ENCODE measurements at places on chromosomes 5 and 9.

GRCh38 chr5:62299101-62299500 lies 6.9 kb upstream of the KIF2A start:
- no peak for DNase-seq

DNA sequence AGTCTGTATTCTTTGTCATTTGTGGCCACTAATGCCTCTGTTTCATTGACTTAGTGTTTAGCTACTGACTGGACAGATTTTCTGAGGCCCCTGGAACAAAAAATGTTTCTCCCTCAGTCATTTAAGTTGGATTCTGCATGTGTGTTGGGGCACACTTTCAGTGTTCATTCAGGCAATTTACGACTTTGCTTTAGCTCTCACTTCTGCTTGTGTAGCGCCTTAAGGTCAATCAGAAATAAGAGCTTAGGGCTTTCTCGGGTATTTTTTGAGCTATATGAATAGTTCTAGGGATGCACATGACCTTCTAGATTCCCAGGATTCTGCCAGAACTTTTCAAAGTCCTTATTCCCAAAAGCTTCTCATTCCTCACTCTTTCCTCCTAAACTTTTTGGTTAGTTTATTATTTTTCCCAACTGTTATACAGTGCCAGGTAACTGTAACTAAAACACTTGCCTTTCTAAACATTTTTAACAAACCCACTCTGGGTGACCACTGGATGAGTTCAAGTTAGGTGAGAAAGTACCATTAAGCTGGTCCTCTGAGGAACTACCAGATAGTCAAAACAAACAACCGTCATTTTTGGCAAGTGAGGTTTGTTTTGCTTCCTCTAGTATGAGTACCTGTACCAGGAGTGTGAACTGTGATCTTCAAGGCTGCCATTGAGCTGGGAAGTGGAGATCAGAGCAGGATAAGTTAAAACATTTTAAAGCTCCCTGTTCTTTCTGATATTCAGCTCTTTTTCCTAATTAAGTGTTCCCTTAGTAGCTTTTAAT lies 571.3 kb upstream of the TLE4 start:
- no peak for DNase-seq

- DNase-seq, result no peak
These were observed 9.1 kb upstream of the CDC42SE2 start for GRCh38 chr5:131254741-131255140.

- DNase-seq, result no peak
These were observed 133.3 kb downstream of the CDK5RAP2 start for GRCh38 chr9:120446671-120447070.

GRCh38 chr5:59496524-59497134 lies 396.9 kb downstream of the PDE4D start:
- DNase-seq, result no peak

- DNase-seq, result no peak
These were observed 38.0 kb downstream of the HMGXB3 start for GRCh38 chr5:150038547-150038946.

- no peak for DNase-seq
These were observed 547.9 kb downstream of the DTWD2 start for GRCh38 chr5:118440496-118440895.

DNA sequence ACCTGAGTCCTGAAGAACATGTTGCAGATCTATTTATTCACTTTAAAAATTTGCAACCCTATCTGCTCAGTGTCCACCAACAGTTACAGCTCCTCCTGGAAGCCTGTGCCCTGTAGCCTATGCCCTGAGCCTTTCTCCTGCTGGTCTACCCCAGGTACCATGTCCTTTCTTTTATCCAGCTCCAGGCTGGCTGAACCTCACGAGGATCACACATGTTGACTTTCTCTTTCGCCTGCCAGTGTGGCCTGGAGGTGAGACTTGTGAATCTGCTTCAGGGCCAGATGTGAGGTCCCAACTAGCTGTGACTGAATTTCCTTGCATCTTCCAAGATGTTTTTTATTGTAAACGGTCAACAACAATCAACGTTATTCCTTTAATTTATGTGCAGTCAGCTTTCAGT lies 70.7 kb downstream of the GDNF start:
- DNase-seq, result no peak

DNA sequence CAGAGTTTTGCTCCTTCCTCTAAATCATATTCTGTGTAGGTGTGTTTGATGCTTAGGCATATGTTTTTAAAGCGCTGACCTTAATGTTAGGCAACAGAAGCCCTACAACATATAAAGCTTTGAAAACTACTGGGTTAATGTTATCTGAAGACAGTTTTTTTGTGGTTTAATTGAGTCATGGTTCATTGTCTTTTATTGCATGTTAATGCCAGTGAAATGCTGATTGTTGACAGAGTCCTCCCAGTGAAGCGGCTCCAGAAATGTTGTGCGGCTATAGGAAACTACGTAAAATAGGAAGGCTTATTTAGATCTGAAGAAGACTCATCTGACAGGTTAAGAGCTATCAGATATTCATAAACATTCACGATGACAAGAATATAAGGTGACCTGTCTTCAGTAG lies 424.6 kb downstream of the CCDC171 start:
- no peak for DNase-seq

DNA sequence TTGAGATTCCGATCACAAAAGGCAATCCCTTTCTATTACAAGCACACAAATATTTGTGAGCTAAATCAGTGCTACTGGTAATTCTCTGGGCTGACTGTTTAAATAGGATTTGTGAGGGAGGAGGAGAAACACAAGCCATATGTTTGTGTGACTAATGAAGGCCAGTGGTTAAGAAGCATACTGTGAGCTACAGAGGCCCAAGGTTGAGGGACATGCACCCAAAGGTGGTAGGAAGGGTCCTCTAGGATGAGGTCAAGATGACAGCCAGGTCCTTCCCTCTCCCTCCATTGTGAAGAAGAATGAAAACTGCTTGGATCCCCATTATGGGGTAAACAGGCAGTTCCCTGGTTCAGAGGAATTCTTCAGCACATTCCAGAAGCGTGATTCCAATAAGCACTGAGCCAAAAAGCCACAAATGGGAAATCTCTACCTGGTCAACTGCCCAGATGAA lies 83.9 kb downstream of the SPOCK1 start:
- no peak for DNase-seq

DNA sequence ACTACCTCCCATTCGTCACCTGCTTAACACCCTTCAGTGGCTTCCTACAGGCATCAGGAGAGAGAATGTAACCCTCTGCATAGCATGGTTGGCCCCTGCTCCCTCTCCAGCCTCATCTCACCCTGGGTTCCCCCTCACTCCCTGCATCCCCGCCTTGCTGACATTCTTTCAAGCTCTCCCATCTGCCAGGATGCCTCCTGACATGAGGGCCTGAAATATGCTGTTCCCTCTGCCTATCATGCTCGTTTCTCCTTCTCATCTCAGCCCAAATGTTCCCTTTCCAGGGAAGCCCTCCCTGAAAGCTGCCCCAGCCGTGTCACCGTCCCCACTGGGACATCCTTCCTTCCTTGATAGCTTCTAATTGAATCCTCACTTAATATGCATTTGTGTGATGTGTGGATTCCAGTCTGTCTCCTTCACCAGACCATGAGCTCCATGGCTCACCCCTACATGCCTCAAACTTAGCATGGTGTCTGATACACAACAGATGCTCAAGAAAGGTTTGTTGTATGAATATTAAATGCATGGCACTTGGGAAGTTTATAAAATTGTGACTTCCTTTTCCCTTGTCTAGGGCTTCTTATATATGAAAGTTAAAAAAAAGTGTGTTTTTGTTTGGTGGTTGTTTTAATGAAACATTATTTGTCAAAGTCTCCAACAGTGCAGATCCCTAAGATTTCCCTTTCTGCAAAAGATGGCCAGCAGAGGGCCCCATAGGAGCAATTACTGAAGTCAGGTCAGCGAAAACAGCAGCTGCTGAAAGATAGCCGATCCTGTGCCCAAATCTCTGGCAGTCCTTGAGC lies 7.3 kb upstream of the C5orf58 start:
- no peak for DNase-seq

GRCh38 chr9:7129391-7129790 lies 371.6 kb downstream of the KDM4C start:
- no peak for DNase-seq

DNA sequence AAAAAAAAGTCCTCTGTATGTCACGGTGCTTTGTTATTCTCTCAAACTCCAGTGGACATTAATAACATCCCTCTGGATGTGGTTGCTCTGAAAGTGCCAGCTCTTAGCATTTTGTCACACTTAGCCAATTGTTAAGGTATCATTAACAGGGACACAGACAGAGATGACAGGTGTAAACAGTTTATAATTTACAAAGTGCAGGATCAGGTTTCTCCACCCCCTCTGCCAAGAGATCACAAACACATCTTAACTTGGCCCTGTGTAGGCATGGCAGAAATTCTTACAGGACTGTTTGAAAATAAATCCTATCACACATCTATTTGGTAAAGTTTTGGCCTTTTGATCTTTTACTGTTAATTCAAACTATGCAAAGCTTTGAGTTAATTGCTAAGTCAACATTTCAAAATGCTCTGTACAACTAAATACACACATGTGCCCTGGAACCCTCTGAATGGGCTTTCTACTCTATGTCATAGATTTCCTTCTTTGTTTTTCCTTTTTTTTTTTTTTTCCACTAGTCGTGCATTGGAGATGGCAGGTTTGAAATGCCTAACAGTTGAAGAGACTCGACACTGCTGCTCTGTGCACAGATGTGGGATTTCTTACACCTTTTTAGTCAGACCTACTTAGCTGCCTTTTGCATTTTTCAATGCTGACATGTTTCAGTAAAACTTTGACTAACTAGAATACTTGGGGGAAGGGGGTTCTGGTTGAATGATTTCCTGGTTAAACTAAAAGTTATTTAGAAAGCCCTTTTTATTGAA lies 41.7 kb downstream of the SEMA6A start:
- DNase-seq, result no peak

- DNase-seq, result no peak
These were observed 38.9 kb downstream of the POLK start for GRCh38 chr5:75550597-75550996.

- no peak for DNase-seq
These were observed 57.6 kb downstream of the PFDN1 start for GRCh38 chr5:140245341-140245740.

DNA sequence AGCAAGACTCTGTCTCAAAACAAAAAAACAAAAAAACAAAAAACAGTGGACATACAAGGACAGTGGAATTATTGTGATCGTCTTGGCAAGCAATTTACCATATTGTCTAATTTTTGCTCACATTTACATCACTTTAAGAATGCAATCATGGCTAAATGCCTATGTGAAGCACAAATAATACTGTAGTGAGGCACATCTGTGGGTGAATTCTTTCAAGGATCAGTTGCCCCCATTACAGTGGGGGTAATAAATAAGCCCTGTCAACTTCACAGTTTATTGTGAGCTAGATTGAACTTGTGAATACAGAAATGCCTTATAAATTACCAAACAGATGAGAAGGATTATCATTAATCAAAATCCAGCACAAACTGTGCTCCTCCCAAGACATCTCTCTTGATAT lies 150.2 kb upstream of the PAPPA start:
- no peak for DNase-seq

- no peak for DNase-seq
These were observed 7.9 kb upstream of the SYNPO start for GRCh38 chr5:150632305-150633160.

- DNase-seq, result no peak
These were observed 30.8 kb downstream of the ZSWIM6 start for GRCh38 chr5:61362796-61363368.

DNA sequence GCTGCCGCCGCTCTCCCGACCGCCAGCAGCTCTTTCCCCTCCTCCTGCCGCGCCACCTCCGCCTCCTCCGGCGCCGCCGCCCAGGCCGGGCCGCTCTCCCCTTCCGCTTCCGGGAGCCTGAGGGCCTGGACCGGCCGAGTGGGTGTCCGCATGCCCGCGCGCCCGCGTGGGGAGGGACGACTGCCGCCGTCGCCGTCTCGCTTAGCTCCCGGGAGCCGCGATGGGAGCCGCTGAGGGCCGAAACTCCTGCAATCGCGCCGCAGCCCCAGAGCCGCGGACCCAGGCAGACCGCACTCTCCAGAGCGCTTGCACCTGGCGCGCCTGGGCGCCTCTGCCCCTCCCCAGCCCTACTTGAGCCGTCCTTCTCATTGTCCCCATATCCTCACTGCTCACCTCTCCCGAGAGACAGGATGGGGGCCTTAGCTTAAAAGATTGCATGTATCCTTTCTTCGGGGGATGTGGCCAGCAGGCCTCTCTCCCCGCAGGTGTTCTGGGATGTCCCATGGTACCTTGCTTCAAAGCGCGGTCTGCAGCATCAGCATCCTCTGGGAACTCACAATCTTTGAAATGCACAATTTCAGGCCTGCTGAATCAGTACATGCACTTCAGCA lies at the start of gene ZDHHC21:
TSS of gene ZDHHC21 (minus strand) at position 182 of the 611 bp plus-strand sequence. CDS start 19,092 bp downstream, outside the sequence.
- peak; percentile 96 for DNase-seq

GRCh38 chr9:136437839-136438547 lies 1.7 kb downstream of the INPP5E start:
- no peak for DNase-seq

DNA sequence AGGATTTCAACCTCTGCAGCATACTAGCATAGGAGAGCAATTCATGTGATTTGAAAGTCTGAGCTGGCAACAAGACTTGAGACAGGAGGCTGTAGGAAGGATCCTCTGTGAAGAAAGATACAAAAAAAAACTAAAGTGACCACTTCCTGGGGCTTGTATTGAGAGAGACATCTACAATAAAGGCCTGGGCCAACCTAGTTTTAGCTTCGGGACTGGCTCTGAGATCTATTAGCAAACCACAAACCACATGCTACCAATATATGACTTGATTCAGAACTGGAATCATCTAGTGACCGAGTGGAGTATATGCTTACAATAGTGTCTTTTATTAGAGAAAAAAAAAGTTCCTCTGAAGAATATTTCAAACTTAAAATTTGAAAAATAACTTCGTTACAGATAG lies 1448.9 kb upstream of the CDH6 start:
- no peak for DNase-seq

- no peak for DNase-seq
These were observed 12.4 kb downstream of the MRPS30 start for GRCh38 chr5:44821164-44821563.

DNA sequence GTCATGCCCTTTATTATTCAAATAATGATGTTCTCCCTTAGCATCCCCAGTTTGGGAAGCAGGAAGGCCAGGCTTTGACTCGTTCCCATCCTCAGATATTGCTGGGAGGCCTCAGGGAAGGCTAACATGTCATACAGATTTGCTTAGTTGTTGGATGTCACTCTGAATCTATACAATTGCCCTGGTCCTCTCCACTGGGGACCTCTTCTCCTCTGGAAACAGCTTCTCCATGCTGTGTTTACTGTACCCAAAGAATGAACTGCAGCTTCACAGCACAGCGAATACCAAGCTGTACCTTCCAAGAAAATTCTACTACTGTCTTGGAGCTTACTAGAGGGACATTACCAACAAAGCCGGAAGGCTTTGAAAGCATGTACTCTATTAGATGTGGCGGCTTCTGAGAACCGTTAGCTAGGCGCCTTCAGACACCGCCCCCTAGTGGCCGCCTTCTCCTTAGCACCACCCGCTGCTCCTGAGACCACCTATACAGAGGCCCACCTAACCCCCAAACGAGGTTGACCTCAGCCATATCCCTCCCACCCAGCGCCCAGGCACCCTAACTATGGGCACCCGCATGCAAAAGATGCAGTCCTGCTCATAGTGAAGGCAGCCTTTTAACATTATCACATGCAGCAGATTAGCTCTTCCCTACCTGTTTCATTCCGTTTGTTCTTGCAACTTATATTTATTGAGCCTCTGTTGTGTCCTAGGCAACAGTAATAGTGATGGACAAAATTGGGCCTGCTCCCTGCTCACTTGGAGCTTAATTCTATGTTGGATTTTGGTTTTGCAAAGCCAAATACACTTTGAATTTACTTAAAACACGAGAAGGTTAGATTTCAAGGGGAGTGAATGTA lies 34.9 kb upstream of the FOXI1 start:
- no peak for DNase-seq

Measured in upper lobe of left lung (tissue), 6 donors.